Activated B cell treated with CpG ODN at 0.5 μM for 24 hours (primary cell): ENCODE measurements at places on chromosomes 7 and 10. TPM values are rescaled to one million over a fixed set of nuclear protein-coding genes. Genes with fewer than 3 reads are reported as not detected.

LRRD1 gene
- total RNA-seq: not detected in 2 replicates

DNA sequence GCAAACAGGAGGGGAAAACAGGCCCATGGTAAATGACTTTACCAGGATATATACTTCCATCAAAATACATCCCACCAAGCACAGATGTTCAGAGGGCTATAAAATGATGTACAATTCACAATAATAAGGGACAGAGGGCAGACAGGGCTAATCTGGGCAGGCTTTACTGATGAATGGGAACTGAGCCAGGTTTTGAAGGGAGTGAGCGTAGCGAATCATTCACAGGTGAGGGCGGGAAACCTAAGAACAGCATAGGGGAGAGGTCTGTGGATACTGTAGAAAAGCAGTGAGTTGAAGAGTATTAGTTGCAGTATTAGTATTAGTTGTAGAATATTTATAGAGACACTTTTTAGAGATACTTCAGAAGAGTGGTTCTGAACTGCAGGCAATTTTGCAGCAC is 180.8 kb downstream of the JAZF1 start:
- H3K27me3 ChIP-seq: no peaks in the 10 kb centered on the region
- DNase-seq: no peak
- no peak overlapping the region for H3K4me3 ChIP-seq
- H3K27ac ChIP-seq: no peak overlapping the region
- peaks cover 27% of the 10 kb centered on the region for H3K36me3 ChIP-seq
- peaks cover 44% of the 10 kb centered on the region for H3K4me1 ChIP-seq

DNA sequence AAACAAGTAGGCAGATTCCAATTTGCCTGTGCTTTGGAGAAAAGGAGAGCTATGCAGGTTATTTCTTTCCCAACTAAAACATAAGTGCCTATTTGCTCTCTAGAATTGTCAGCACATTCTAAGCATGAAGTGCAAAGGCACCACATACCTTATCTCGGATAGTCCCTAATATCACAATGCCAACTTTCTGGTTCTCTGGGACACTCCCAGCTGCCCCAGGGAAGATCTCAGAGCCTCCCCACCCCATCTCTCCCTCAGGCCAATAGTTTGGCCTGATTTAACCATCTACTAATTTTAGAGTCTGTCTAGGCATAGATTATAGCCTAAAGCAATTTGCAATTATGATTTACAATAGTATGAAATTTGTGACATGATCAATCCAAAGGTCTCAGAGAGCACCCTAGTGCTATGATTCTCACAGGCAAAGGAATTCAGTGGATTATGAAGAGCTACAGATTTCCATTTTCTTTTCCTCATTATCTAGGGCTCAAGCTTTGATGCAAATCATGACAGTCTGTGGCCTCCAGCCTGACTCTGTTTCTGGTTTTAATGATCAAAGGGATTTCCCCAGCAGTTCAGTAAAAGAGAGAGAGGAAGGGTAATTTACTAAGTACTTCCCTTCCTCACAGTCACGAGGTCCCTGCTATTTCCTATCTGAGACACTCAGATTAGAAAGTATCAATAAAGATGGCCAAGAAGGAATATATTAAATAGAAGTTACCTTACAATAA is 29.0 kb upstream of the IL6 start:
- peak overlapping the region; percentile 61 for H3K4me3 ChIP-seq
- DNase-seq: no peak
- peaks cover 11% of the 10 kb centered on the region for H3K36me3 ChIP-seq
- peak overlapping the region; percentile 89 for H3K27ac ChIP-seq

- no peaks in the 10 kb centered on the region for H3K4me1 ChIP-seq
- no peaks in the 10 kb centered on the region for H3K36me3 ChIP-seq
- no peak for DNase-seq
- no peak overlapping the region for H3K27ac ChIP-seq
Observed at GRCh38 chr10:97969538-97970079, 60.8 kb downstream of the CRTAC1 start.

DNA sequence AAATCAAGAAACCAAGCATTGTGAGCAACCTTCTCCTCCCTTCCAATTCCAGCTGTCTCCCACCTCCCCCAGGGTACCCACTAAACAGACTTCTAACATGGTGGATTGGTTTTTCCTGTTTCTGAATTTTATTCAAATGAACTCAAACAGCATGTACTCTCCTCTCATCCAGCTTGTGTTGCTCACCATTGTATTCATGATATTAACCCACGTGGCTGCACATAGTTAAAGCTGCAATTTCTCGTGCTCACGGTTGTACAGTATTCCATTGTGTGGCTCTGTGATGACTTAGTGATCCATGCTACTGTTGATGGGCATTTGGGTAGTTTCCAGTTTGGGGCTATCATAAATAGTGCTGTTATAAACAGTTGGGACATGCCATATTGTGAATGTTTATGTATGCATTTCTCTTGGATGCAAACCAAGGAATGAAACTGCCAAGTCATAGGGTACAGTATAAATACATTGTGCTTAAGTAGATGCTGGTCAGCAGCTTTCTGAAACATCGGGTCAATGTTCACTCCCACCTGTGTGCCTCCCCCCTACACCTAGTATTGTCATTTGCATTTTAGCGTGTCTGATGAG is 124.3 kb downstream of the CACNB2 start:
- no peak overlapping the region for H3K27ac ChIP-seq
- DNase-seq: no peak
- H3K36me3 ChIP-seq: no peaks in the 10 kb centered on the region
- no peaks in the 10 kb centered on the region for H3K4me1 ChIP-seq

GRCh38 chr7:133275008-133275407 is 22.1 kb downstream of the EXOC4 start:
- H3K27ac ChIP-seq: no peak overlapping the region
- H3K27me3 ChIP-seq: no peaks in the 10 kb centered on the region
- no peaks in the 10 kb centered on the region for H3K4me1 ChIP-seq
- peaks cover 41% of the 10 kb centered on the region for H3K36me3 ChIP-seq
- no peak overlapping the region for H3K4me3 ChIP-seq

GRCh38 chr7:86942995-86943394 is 116.5 kb downstream of the ELAPOR2 start:
- H3K27me3 ChIP-seq: no peaks in the 10 kb centered on the region
- H3K4me1 ChIP-seq: peaks cover 3% of the 10 kb centered on the region
- H3K27ac ChIP-seq: no peak overlapping the region
- H3K36me3 ChIP-seq: no peaks in the 10 kb centered on the region

GRCh38 chr7:36366005-36366717 is 23.5 kb upstream of the ANLN start:
- H3K27ac ChIP-seq: no peak overlapping the region
- peak overlapping the region; percentile 76 for H3K4me3 ChIP-seq
- H3K36me3 ChIP-seq: no peaks in the 10 kb centered on the region
- H3K4me1 ChIP-seq: peaks cover 5% of the 10 kb centered on the region

NPY4R2 gene
- total RNA-seq: not detected in 2 replicates

- H3K27me3 ChIP-seq: peaks cover 61% of the 10 kb centered on the region
- H3K4me3 ChIP-seq: no peak overlapping the region
- H3K4me1 ChIP-seq: peaks cover 19% of the 10 kb centered on the region
Observed at GRCh38 chr7:27164367-27165088, 809 bp downstream of the HOXA9 start.

PAX4 gene
- not detected in 2 replicates for total RNA-seq

GPR15LG gene
- not detected in 2 replicates for total RNA-seq

DNA sequence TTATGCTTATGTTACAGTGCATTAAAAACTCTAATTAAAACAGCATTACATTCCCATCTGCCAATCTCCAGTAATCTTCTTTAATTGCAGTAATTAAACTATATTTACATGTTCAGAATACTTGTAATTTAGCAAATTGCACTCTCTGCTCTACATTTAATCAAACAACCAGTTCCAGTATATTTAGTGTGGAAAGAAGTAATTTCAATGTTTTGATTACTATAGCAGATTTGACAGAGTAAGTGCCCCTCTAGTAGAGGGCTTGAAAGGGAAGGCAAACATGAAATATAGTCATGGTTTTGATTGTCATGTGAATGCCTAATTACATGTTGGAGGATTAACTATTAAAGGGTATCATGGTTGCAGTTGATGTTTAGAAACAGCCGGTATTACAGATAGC is 739.7 kb downstream of the AUTS2 start:
- H3K36me3 ChIP-seq: peaks cover 3% of the 10 kb centered on the region
- H3K4me3 ChIP-seq: no peak overlapping the region
- H3K4me1 ChIP-seq: no peaks in the 10 kb centered on the region
- DNase-seq: no peak
- H3K27me3 ChIP-seq: no peaks in the 10 kb centered on the region

DNA sequence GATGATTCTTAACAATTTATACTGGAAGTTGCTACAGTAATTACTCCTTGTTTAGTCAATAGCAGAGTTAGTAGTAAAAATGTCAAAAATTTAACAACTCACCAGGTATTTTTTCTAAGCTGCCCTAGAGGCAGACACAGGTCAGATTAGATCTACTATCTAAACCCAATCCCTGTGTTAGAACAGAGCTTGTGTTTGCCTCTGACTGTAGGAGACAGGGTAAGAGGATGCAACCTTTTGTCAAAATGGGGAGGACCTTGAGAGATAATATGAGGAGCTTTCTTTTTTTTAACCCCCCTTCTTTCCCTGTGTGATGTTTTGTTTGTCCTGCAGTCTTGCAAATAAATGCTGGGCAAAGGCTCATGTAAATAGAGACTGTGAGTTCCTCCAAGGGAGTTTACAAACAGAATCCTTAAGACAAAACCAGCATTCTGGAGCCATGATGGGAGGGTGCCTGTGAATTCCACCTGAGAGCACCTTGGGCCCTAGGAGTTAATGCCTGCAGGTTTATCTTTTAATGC is 353.1 kb downstream of the GATA3 start:
- no peak for DNase-seq
- peaks cover 1% of the 10 kb centered on the region for H3K27me3 ChIP-seq
- no peak overlapping the region for H3K4me3 ChIP-seq
- H3K36me3 ChIP-seq: no peaks in the 10 kb centered on the region

DNA sequence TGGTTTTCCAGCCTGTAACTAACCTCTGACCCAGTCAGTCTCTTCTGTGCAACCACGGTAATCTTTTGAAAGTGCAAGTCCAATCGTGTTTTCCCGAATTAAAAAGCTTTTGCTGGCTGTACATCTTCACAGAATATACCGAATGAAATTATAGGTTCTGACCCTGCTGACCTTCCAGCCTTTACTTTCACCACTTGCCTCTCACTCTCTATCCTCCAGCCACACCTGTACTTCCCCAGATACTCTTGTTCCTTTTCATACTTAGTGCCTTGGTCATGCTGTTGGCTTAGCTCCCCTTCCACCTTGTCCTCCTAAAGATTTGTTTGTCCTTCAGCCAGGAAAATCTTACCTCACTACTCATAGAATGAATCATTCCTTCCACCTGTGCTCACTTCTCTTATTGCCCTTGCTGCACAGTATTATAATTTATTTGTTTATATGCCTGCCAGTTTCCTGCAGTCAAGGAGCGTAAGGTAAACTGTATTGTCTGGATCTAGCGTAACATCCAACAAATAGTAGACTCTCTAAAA is 2.3 kb upstream of the PNPLA8 start:
- peaks cover 16% of the 10 kb centered on the region for H3K36me3 ChIP-seq
- no peak for DNase-seq
- no peaks in the 10 kb centered on the region for H3K27me3 ChIP-seq
- H3K27ac ChIP-seq: no peak overlapping the region

DNA sequence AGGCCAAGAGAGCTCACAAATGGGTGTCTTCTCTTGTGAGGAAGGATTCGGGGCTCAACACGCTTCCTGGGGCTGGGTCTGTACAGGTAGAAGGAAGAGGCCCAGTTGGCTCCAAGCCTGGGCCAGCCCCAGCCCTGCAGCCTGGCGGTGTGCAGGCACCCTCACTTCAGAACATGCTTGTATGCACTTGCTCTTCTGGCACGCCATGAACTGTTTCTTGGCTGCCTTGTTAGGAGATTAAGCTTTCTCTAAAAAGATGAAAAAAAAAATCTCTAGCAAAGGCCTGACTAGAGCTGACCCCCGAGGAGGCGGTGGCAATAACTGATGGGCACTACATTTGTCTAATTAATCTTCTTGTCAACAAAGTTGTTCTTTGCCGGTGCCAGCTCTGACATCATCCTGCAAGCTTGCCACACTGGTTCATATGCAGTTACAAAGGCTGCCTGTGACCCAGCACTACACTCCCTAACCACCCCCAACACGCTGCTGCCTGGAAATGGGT is 94.7 kb downstream of the WDR11 start:
- DNase-seq: no peak
- H3K36me3 ChIP-seq: no peaks in the 10 kb centered on the region
- H3K27me3 ChIP-seq: peaks cover 34% of the 10 kb centered on the region
- no peak overlapping the region for H3K4me3 ChIP-seq
- H3K4me1 ChIP-seq: peaks cover 15% of the 10 kb centered on the region

- no peak for DNase-seq
- no peak overlapping the region for H3K4me3 ChIP-seq
- H3K27ac ChIP-seq: no peak overlapping the region
- H3K27me3 ChIP-seq: peaks cover 22% of the 10 kb centered on the region
- H3K36me3 ChIP-seq: no peaks in the 10 kb centered on the region
- no peaks in the 10 kb centered on the region for H3K4me1 ChIP-seq
Observed at GRCh38 chr7:28442540-28443420, 30.5 kb downstream of the CREB5 start.

- H3K4me3 ChIP-seq: no peak overlapping the region
- peaks cover 38% of the 10 kb centered on the region for H3K27me3 ChIP-seq
- no peak overlapping the region for H3K27ac ChIP-seq
- H3K36me3 ChIP-seq: no peaks in the 10 kb centered on the region
Observed at GRCh38 chr7:12571691-12572090, 1.2 kb downstream of the SCIN start.

- H3K27me3 ChIP-seq: no peaks in the 10 kb centered on the region
- no peak for DNase-seq
- H3K4me1 ChIP-seq: peaks cover 15% of the 10 kb centered on the region
- no peak overlapping the region for H3K27ac ChIP-seq
Observed at GRCh38 chr10:103657061-103657591, 163.6 kb downstream of the NEURL1 start.

- no peak for DNase-seq
- peaks cover 68% of the 10 kb centered on the region for H3K36me3 ChIP-seq
- H3K4me3 ChIP-seq: no peak overlapping the region
- peaks cover 86% of the 10 kb centered on the region for H3K4me1 ChIP-seq
- H3K27me3 ChIP-seq: no peaks in the 10 kb centered on the region
- H3K27ac ChIP-seq: peak overlapping the region; percentile 69
Observed at GRCh38 chr10:124691421-124692099, 52.6 kb downstream of the FAM53B start.

EVX1 gene
- total RNA-seq: not detected in 2 replicates

- DNase-seq: no peak
- no peak overlapping the region for H3K27ac ChIP-seq
- H3K4me1 ChIP-seq: no peaks in the 10 kb centered on the region
- H3K4me3 ChIP-seq: no peak overlapping the region
Observed at GRCh38 chr10:58435297-58435985, 50.2 kb downstream of the TFAM start.

DNA sequence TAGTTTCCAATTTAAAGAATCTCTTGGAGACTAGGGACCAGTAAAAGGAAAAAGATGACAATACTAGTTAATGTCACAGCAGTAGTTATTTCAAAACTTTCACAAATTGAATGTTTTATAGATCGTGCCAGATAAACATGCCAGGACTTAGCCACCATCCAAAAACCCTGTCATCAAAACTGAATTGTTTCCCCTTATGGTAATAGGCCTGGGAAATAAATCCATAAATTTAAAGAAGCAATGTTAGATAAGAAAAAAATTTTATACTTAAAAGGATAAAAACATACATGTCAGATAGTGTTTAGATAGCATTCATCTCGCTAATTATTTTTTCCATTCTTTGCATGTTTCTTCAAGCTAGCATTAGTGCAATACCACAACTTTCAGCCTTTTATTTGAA is 71.2 kb downstream of the SUGCT start:
- no peaks in the 10 kb centered on the region for H3K36me3 ChIP-seq
- H3K4me3 ChIP-seq: no peak overlapping the region
- H3K27ac ChIP-seq: no peak overlapping the region
- no peak for DNase-seq

GRCh38 chr10:109247814-109248213 is 675.5 kb downstream of the XPNPEP1 start:
- no peak overlapping the region for H3K27ac ChIP-seq
- H3K4me1 ChIP-seq: no peaks in the 10 kb centered on the region
- H3K4me3 ChIP-seq: no peak overlapping the region
